ENCODE measurements at places on chromosomes 2 and 18.

GRCh38 chr2:105635564-105635963 lies 109.1 kb upstream of the NCK2 start:
- no peak overlapping the region for H3K27ac ChIP-seq
- H3K27me3 ChIP-seq = no peaks in the 10 kb centered on the region
- no peak for DNase-seq
- H3K4me1 ChIP-seq = no peaks in the 10 kb centered on the region

DNA sequence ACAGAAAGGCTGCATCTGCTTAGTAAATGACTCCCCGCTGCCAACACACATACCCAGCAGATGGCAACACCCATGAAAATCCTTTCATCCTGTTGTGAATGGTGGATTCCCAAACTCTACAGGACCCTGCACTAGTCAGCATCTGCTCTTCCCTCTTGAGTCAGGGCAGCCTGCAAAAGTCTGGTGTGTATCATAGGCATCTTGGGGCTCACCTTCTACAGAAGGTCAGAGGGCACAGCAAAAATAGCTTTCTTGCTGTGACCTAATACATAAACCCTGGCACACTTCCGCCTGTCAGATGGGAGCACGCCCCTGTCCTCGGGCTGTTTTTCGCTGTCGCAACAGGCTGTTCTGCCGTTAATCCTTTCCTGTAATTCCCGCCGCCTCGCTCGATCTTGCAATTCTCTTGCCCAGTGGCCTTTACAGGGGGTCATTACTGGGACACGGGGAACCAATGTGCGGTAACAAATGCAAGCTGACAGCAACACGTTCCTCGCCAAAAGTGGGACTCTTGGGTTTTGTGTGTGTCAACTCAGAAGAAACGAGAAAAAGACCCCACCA lies 19.9 kb upstream of the SCYGR1 start:
- peak; percentile 89 for DNase-seq
- H3K36me3 ChIP-seq = no peaks in the 10 kb centered on the region
- H3K4me1 ChIP-seq = peaks cover 17% of the 10 kb centered on the region
- no peak overlapping the region for H3K4me3 ChIP-seq

DNA sequence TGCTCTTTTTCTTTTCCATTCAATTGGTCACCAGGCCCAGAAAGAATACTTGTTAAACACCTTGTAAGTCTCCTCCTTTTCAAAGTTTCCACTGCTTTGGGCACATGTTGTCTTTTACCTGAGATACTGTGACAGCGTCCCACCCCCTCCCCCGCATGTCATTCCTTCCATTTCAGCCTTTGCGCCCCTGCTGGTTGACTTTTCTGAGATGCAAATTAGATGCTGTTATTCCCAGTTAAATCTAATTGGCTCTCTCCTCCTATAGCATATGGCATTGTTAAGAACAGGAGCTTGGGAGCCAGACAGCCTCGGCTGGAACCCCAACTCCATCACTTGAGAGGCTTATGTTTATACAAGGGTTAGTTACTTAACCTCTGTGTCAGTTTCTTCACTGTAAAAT lies 80.3 kb upstream of the GAREM1 start:
- H3K27me3 ChIP-seq = peaks cover 3% of the 10 kb centered on the region
- no peak overlapping the region for H3K4me3 ChIP-seq
- no peak overlapping the region for H3K27ac ChIP-seq
- H3K4me1 ChIP-seq = no peaks in the 10 kb centered on the region

DNA sequence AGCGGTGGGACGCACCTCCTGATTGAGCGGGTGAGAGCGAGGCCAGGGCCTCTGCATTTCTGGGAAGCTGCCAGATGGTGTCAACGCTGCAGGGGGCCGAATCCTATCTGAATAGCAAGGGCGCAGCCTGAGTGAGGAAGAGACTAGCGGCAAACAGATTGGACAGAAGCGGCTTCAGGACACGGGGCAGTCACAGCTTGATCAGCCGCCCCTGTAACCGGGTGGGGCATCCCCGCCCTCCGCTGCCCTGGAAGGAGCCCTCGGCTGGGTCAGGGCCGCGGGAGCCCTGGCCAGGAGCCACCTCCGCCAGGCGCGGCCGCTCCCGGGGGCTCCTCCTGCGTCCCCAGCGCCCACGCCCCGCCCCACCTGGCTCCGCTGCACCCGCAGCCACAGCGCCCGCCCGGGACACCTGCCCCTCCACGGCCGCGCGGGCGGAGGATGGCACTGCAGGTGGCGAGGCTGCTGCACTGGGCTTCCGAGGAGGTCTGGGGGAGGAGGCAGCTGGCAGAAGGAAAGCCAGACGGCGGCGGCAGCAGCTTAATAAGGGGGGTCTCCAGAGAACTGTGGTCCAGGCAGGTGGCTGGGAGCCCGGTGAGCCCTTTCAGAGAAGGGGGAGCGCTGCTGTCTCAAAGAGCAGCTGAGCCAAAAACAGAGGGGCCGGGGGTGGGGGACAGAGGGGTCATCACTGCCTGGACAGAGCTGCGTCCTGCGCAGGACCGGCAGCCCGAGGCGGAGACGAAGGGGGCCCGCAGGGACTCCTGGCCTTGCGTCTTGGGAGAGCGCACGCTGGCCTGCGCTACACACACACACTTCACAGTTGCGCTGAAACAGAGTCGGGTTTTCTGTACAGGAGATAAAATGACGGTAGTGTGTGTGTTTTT lies 18.8 kb upstream of the SOX11 start:
- DNase-seq = no peak
- no peak overlapping the region for H3K27ac ChIP-seq
- H3K27me3 ChIP-seq = peaks cover 29% of the 10 kb centered on the region
- no peak overlapping the region for H3K4me3 ChIP-seq
- no peaks in the 10 kb centered on the region for H3K4me1 ChIP-seq
- no peaks in the 10 kb centered on the region for H3K36me3 ChIP-seq

DNA sequence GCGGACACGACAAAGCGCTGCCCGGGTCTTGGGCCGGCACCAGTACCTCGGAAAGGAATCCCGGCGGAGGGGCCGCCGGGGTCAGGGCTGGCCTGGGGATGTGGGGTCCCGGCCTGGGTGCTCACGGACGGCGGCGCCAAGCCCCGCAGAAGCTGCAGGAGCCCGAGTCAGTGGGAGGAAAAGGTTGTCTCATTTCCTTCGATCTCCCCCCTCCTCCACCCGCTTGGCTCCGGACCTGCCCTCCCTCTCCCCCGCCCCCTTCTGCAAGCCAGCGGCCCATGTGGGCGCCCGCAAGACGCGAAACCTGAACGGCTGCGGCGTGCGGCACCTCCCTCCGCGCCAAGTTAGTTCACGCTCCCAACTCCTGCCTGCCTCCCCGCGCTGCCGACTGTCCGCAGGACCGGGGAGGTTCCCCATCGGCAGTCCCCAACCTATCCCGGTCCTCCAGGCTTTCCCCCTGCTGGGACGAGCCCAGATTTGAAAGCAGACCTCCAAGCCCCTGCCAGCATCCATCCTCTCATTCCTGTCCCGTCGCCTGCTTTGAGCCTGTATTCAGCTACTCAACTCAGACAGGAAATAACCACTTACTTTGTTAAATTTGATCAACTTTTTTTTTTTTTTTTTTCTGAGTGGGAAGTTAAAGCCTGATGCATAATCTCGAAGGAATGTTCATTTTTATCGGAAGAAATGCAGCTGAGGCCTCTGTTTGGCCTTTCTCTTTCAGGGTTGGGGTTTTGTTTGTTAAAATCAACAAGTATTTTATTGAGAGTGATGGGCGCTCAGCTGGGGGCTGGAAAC lies at the start of gene EVA1A:
TSS of gene EVA1A (minus strand) at position 172 of the 798 bp plus-strand sequence. CDS start 42,799 bp downstream, outside the sequence.
- H3K27ac ChIP-seq = peak within 1 kb of the TSS; percentile 83
- no peaks in the 10 kb centered on the region for H3K36me3 ChIP-seq
- H3K4me3 ChIP-seq = peak within 1 kb of the TSS; percentile 66
- H3K4me1 ChIP-seq = peaks cover 9% of the 10 kb centered on the region

- H3K4me1 ChIP-seq = no peaks in the 10 kb centered on the region
- no peaks in the 10 kb centered on the region for H3K36me3 ChIP-seq
- no peak overlapping the region for H3K27ac ChIP-seq
- H3K4me3 ChIP-seq = no peak overlapping the region
Observed at GRCh38 chr18:36628435-36629137, 200.2 kb downstream of the TPGS2 start.

- H3K27me3 ChIP-seq = no peaks in the 10 kb centered on the region
- DNase-seq = no peak
- H3K36me3 ChIP-seq = no peaks in the 10 kb centered on the region
- H3K27ac ChIP-seq = no peak overlapping the region
- H3K4me1 ChIP-seq = no peaks in the 10 kb centered on the region
- no peak overlapping the region for H3K4me3 ChIP-seq
Observed at GRCh38 chr2:104050656-104051242, 803.2 kb upstream of the POU3F3 start.

DNA sequence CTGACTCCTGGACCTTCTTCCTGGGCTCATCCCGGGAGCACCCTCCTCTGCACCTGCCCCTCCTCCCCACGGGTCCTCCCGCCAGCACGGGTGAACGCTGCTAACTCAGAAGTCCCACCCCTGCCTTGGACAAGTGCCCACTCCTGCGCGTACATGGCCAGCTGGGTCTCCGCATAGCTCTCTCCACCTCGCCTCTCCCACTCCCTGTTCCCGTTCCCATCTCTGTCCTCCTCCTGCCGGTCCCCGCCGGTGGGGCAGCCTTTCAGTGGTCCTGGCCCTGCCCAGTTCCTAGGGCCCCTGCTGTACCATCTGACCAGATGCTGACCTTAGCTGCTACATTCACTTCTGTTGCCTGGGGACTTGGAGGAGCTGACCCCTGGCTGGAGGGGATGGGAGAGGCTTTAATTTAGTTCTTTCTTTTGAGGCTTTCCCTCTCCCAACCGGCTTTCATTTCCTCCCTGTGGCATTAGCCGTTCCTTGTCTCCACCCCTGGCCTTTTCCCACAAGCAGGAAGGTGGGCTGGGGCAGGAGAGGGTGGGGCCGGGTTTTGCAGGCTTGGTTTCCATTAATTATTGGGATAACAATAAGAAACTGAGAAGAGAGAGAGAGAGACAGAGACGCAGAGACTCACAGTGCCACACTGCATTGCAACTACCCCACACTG lies 136.1 kb downstream of the SH3BP4 start:
- peaks cover 13% of the 10 kb centered on the region for H3K4me1 ChIP-seq
- no peaks in the 10 kb centered on the region for H3K27me3 ChIP-seq
- DNase-seq = peak; percentile 51
- H3K4me3 ChIP-seq = peak overlapping the region; percentile 24
- no peak overlapping the region for H3K27ac ChIP-seq
- H3K36me3 ChIP-seq = no peaks in the 10 kb centered on the region

GRCh38 chr2:50962731-50963130 lies 69.2 kb downstream of the NRXN1 start:
- no peaks in the 10 kb centered on the region for H3K36me3 ChIP-seq
- no peaks in the 10 kb centered on the region for H3K4me1 ChIP-seq
- H3K27ac ChIP-seq = no peak overlapping the region
- H3K4me3 ChIP-seq = no peak overlapping the region

DNA sequence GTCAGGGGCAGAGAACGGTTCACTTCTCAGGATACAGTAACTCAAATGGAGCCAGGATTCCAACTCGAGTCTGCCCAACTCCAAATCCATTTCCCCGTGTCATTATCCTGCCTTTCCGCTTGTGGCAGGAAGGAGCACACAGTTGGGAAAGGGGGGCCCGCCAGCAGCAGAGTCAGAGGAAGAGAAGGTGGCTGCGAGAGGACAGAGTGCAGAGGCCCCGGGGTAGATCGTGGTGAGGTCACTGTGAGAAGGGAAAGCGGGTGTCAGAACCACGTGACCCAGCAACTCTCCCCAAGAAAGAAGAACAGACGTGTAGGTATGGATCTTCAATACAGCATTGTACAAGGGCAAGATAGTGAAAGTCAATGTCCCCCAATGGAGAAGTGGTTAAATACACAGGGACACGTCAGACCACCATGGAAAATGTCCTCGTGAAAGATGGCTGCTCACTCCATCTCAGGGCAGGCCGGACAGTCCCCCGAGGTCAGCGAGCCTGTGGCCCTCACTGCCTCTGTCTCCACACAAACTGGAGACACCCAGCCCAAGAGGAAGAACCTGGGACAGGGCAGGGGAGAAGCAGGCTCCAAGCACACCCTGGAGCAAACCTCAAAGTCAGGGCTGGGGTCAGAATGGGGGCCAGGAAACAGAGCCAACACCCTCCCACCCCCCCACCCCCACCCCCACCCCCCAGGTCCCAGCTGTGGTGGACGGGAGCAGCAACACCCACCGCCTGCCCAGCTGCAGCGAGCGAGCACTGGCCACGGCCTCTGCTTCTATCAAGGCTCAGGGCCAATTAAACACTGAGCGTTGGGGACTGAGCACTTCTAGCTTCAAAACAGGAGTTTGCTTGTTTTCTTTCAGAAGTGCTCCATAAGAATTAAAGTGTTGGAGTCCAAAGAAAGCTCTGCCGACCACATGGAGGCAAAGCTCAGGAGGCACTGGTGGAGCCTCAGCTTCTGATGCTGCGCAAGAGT lies 92.7 kb downstream of the EIPR1 start:
- H3K27ac ChIP-seq = no peak overlapping the region
- DNase-seq = no peak
- no peaks in the 10 kb centered on the region for H3K27me3 ChIP-seq
- H3K4me1 ChIP-seq = no peaks in the 10 kb centered on the region
- H3K4me3 ChIP-seq = no peak overlapping the region

DNA sequence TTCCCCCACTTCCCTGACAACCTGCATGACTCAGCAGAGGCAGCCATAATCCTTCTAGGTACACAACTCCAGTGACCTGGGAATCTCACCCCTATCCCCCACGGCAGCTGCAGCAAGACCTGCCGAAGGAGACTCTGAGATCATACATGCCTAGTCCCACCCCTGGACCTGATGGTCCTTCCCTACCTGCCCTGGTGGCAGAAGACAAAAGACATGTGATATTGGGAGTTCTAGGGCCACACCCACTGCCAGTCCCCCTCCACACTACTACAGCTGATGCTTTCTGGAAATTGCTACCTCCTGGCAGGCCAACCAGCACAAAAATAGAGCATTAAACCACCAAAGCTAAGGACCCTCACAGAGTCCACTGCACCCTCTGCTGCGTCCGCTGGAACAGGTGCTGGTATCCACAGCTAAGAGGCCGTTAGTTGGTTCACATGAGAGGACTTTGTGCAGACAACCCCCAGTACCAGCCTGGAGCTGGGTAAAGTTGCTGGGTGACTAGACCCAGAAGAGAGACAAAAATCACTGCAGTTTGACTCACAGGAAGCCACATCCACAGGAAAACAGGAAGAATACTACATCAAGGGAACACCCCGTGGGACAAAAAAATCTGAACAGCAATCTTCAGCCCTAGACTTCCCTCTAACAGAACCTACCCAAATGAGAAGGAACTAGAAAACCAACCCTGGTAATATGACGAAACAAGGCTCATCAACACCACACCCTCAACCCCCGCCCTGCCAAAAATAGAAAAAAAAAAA lies 12.5 kb downstream of the MARCO start:
- peak overlapping the region; percentile 73 for H3K27ac ChIP-seq
- DNase-seq = no peak
- H3K4me3 ChIP-seq = no peak overlapping the region
- no peaks in the 10 kb centered on the region for H3K27me3 ChIP-seq

- DNase-seq = no peak
- peak overlapping the region; percentile 93 for H3K4me3 ChIP-seq
- H3K4me1 ChIP-seq = peaks cover 26% of the 10 kb centered on the region
- H3K27ac ChIP-seq = peak overlapping the region; percentile 88
- H3K36me3 ChIP-seq = no peaks in the 10 kb centered on the region
- H3K27me3 ChIP-seq = no peaks in the 10 kb centered on the region
Observed at GRCh38 chr2:8684540-8684877, 2.7 kb downstream of the ID2 start.

Data from lower lobe of right lung (tissue), 2 donors.